ENCODE measurements at places on chromosomes 11 and 22. TPM values are rescaled to one million over a fixed set of nuclear protein-coding genes. Genes with fewer than 3 reads are reported as not detected.

Gene UCP3
- total RNA-seq, result 0.21 TPM

Gene THRSP
- total RNA-seq, result not detected

Gene SLC15A3
- total RNA-seq, result 5.9 TPM

GRCh38 chr22:45197606-45198462, 34.1 kb downstream of the NUP50 start:
- DNase-seq, result no peak
- no peaks in the 10 kb centered on the region for H3K36me3 ChIP-seq
- H3K4me1 ChIP-seq, result no peaks in the 10 kb centered on the region
- H3K4me3 ChIP-seq, result no peak overlapping the region
- no peaks in the 10 kb centered on the region for H3K27me3 ChIP-seq

DNA sequence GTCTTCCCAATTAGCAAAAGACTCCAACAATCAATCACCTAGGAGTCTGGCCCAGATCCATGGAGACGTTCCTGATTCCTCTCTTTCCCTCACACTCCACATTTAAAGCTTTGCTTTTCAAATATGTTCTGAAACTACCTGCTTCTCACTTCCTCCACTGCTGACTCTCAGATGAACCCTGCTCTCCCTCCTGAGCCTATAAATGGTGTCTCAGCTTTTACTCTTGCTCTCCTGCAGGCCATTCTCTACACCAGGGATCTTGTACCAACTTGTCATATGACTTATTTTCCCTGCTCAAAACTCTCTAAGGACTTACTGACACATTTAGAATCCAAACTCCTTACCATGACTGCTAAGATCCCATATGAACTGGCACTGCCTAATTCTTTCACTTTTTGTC, 138.4 kb upstream of the DDI1 start:
- DNase-seq, result no peak
- H3K27ac ChIP-seq, result no peak overlapping the region
- H3K36me3 ChIP-seq, result no peaks in the 10 kb centered on the region
- H3K27me3 ChIP-seq, result no peaks in the 10 kb centered on the region
- no peak overlapping the region for H3K4me3 ChIP-seq

DNA sequence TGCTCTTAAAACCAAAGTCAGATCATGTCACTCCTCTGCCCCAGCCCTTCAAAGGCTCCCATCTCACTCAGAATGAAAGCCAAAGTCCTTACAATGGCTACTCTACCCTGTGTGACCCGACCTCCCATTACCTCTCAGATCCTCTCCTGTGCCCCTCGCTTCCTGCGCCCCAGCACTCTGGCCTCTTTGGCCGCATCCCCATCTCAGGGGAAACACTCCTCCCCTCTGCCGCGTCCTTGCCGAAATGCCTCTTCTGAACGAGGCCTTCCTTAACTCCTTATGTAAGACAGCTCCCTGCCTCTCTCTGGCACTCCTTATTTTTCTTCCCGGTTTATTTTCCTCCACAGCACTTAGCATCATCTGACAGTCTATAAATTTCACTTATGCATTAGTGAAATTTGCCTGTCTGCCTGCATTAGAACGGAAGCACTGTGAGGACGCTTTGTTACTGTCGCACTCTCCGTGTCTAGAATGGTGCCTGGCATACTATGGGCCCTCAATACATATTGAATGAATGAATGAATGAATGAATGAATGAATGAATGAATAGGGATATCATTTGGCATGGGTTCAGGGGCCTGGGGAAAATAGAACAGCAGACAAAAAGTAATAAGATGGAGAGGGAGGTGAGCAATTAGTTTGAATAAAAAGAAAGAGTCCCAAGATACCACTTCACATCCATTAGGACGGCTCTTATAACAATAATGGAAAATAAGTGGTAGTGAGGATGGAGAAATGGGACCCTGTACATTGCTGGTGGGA, 137.8 kb downstream of the CEP164 start:
- no peaks in the 10 kb centered on the region for H3K27me3 ChIP-seq
- H3K36me3 ChIP-seq, result no peaks in the 10 kb centered on the region
- H3K4me1 ChIP-seq, result no peaks in the 10 kb centered on the region
- no peak overlapping the region for H3K27ac ChIP-seq
- DNase-seq, result no peak

- H3K36me3 ChIP-seq, result no peaks in the 10 kb centered on the region
- H3K27me3 ChIP-seq, result no peaks in the 10 kb centered on the region
- no peak overlapping the region for H3K27ac ChIP-seq
These were observed 870.3 kb downstream of the TBC1D22A start for GRCh38 chr22:47632701-47633100.

GRCh38 chr11:134070342-134070845, 1.5 kb downstream of the JAM3 start:
- H3K27ac ChIP-seq, result peak overlapping the region; percentile 93
- H3K4me3 ChIP-seq, result no peak overlapping the region
- no peaks in the 10 kb centered on the region for H3K27me3 ChIP-seq
- H3K4me1 ChIP-seq, result no peaks in the 10 kb centered on the region
- no peaks in the 10 kb centered on the region for H3K36me3 ChIP-seq
- no peak for DNase-seq

GRCh38 chr11:61577383-61578118, 3.3 kb downstream of the SYT7 start:
- peaks cover 7% of the 10 kb centered on the region for H3K4me1 ChIP-seq
- no peaks in the 10 kb centered on the region for H3K36me3 ChIP-seq
- no peak overlapping the region for H3K27ac ChIP-seq
- DNase-seq, result no peak

DNA sequence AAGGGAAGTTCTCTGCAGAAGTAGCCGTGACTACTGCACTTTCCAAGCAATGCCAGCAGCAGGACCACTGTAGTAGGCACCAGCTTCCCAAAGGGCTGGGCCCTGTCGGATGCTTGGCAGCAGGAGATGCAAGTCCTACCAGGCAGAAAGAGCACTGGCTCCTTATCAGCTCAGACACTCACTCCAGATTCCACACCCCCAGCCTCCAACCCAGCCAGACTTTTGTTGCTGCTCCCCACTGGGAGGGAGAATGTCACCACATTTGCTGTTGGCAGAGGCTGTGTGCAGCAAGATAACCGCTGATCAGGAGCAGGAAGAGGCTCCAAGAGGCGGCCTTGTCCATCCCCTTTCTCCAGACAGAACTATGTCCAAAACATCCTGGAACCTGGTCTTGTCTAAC, 118.7 kb downstream of the C11orf58 start:
- H3K4me3 ChIP-seq, result no peak overlapping the region
- no peaks in the 10 kb centered on the region for H3K4me1 ChIP-seq
- no peak for DNase-seq
- H3K36me3 ChIP-seq, result no peaks in the 10 kb centered on the region
- H3K27me3 ChIP-seq, result no peaks in the 10 kb centered on the region

DNA sequence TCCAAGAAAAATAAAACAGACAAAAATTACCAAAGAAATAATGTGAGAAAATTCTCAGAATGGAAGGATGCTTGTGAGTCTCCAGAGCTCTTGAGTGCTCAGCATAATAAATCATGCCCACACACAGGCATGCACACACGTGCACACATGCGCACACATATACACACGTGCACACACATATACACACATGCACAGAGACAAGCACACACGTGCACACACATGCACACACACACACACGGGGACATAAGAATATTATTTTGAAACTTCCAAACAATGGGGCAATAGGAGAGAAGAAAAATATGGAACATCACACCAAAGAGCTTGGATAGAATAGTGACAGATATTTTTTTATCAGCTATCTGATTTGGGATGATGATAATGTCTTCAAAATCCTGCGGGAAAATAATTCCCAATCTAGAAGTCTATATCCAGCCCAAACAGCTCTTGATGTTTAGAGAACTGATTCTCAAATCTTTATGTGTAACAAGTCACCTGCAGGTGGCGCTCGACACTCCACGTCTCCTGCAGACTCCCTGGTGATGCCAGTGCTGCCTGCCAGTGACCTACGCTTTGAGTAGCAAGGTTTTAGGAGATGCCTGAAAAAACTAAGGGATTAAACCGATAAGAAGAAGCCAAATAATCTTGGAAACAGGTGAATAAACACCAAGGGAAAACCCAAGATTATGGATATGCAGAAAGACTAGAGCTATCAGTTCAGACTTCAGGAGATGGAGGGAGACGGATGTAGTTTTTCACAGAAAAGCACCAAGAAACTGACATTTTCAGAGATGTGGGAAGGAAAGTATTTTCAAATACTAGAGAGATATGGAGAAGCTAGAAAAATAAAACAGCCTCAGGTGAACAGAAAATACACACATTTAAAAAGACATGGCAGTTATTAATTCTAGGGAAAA, 743.6 kb downstream of the ETS1 start:
- H3K27ac ChIP-seq, result no peak overlapping the region

- H3K4me1 ChIP-seq, result no peaks in the 10 kb centered on the region
- H3K27ac ChIP-seq, result no peak overlapping the region
- DNase-seq, result no peak
- H3K4me3 ChIP-seq, result no peak overlapping the region
- no peaks in the 10 kb centered on the region for H3K27me3 ChIP-seq
- no peaks in the 10 kb centered on the region for H3K36me3 ChIP-seq
These were observed 8.5 kb upstream of the ACR start for GRCh38 chr22:50729391-50730012.

DNA sequence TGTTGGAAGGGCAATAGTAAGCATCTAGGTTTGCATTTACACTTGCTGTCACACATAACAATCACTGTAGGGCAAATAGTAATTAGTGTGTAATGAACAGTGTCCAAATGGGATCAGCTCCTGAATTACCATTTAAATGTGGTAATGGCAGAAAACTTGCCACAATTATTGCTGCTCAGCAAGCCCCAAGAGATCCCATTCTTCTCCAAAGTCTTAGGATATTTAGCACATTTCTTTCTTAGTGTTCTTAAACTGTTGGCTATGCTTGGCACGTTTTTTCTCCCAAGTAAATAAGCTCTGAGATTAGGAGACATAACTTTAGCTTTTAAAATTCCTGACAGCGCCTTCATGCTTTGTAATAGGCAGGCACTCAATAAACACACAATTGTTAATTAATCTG, 1037.0 kb downstream of the DLG2 start:
- H3K36me3 ChIP-seq, result no peaks in the 10 kb centered on the region
- no peaks in the 10 kb centered on the region for H3K4me1 ChIP-seq
- H3K27me3 ChIP-seq, result no peaks in the 10 kb centered on the region

DNA sequence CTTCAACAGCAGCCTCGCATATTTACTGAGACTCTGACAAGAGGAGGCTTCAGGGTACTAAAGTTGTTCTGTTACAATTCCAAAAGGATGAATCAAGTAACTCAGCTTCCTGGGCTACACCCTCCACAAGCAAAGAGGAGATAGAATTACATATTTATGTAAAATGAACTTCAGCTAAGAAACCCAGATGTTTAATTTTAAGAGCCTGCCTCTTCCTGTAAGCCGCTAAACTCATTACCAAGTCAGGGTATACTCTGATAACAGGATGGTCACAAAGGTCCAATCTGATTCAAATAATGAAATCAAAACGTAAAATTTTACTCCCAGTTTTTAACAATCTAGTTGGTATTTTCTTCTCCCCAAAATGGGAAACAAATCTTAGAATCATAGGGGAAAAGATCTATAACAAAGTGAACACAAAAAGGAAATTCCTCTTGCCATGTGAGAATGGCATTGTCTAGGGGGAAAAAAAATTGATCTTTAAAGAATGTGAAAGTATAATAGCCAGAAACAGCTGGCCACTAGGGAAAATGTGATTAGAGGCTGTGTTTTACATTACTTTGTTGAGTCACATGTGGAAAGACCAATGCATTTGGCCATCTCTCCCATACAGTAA, 30.9 kb downstream of the CHEK2 start:
- no peak overlapping the region for H3K4me3 ChIP-seq
- no peaks in the 10 kb centered on the region for H3K4me1 ChIP-seq
- no peak for DNase-seq
- H3K36me3 ChIP-seq, result no peaks in the 10 kb centered on the region
- peak overlapping the region; percentile 84 for H3K27ac ChIP-seq

DNA sequence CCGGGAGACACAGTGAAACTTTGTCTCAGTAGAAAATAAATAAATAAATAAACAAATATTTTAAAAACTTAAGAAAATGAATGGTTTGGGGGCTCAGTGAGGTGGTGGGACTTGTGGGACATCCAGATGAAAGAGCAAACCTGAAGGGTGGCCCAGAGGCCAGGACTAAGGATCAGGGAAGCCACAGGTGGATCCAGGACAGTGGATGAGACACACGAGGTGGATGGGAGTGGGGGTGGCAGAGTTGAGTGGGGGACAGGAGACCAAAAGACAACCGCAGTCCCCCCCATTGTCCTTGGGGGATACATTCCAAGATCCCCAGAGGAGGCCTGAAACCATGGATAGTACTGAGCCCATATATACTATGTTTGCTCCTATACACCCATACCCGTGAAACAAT, 7.1 kb downstream of the RFPL1 start:
- H3K4me1 ChIP-seq, result no peaks in the 10 kb centered on the region
- no peak overlapping the region for H3K27ac ChIP-seq
- no peak overlapping the region for H3K4me3 ChIP-seq
- H3K27me3 ChIP-seq, result no peaks in the 10 kb centered on the region

GRCh38 chr11:45036733-45037132, 86.0 kb upstream of the TP53I11 start:
- H3K27me3 ChIP-seq, result no peaks in the 10 kb centered on the region
- no peak for DNase-seq
- H3K36me3 ChIP-seq, result no peaks in the 10 kb centered on the region
- H3K4me3 ChIP-seq, result no peak overlapping the region
- H3K4me1 ChIP-seq, result no peaks in the 10 kb centered on the region

DNA sequence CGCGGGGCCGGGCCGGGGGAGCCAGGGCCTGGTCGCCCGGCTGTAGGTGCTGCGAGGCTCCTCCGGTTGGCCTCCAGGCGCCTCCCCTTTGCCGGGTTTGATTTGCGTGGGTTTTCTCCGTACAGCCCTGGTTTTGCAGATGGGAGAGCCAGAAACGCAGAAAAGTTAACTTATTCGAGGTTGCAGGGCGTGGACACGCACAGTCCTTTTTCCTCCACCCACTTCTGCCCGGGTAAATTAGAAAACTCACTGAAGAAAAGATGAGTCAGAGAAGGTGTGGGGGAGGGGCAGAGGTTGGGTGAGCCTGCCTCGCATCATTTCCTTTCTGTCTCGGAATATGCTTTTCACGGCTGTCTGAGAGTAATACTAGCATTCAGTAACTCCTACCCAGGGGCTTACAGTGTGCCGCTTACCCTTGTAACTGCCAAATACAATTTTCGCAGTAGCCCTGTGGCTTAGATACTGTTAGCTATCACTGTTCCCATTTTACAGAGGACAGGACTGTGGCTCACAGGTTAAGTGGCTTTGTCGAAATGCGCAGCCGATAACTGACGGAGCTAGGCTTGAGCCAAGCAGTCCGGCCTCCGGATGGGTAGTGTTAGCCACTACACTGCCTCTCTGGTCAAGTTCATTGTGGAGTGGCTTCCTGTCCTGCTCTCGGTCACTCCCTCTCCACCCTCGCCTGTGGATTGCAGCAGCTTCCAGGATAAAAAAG, 812 bp downstream of the FADD start:
- H3K27me3 ChIP-seq, result no peaks in the 10 kb centered on the region
- peak overlapping the region; percentile 87 for H3K27ac ChIP-seq
- no peaks in the 10 kb centered on the region for H3K36me3 ChIP-seq
- DNase-seq, result peak; percentile 55
- H3K4me3 ChIP-seq, result peak overlapping the region; percentile 90
- H3K4me1 ChIP-seq, result peaks cover 18% of the 10 kb centered on the region
